ENCODE measurements at places on chromosomes 3 and 15. TPM values are rescaled to one million over a fixed set of nuclear protein-coding genes. Genes with fewer than 3 reads are reported as not detected.
A peak's percentile ranks its signal among the peaks of the same experiment; 100 is the strongest.

Gene CFAP100
- total RNA-seq: not detected

Gene PDCD7
- 25.6 TPM for total RNA-seq

Gene BDH1
- 14.1 TPM for total RNA-seq

Gene IQCB1
- 16.6 TPM for total RNA-seq

Gene ZNF80
- not detected for total RNA-seq

Gene KLHL40
- total RNA-seq: not detected

Gene LRTM1
- total RNA-seq: not detected

Gene PTX3
- 24.4 TPM for total RNA-seq

Gene C3orf49
- not detected for total RNA-seq

DNA sequence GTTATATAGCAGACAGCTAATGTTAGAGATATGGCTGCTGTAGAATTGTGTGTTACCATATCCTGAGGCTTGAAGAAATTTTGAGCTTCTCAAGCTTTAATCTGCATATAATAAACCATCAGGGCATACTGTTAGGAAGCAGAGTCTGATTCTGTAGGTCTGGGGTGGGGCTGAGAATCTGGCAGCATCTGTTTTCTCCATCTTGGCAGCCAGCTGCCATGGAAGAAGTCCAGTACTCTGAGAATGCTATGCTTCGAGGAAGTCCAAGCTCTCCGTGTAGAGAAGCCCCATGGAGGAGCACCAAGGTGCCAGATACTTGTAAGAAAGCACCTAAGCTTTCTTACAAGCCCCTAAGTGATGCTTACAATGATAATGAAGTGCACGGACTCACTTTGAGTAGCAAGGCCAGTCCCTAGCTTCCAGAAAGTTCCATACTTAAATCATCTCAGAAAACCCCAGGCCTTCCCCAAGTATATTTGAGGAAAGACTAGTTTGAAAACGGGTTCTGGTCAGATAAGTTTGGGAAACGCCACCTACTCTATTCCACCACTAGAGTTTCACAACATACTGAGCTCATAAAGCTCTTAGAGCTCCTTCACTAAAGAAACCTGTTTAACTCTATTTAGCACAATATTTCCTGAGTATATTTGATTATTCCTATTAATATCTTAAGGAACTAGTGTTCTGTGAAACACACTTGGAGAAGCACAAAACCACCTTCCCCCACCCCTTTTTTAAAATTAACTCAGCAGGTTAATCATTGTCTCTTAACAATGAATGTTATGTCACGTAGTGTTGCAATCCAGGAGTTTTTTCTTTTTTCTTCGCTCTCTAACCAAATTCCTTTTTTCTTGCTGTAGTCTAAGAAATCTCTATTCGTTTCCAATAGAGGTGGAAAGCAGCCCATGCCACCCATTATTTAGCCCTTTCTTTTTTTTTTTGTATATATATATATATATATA, 59.9 kb upstream of the RASGRP1 start:
- peak; percentile 69 for DNase-seq

GRCh38 chr15:49155834-49156627, 632 bp upstream of the COPS2 start:
- no peak for DNase-seq

DNA sequence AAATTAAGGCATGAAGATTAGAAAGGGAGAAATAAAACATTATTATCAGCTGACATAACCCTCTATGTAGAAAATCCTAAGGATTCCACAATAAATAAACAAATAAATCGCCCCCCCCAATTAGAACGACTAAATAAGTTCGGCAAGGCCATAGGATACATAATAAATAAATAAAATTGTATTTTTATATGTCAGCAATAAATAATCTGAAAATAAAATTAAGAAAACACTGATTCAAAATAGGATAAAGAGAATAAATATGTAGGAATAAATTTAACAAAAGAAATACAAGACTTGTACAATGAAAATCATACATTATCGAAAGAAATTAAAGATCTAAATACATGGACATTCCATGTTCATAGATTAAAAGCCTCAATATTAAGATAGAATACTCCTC, 5.1 kb downstream of the TTC23 start:
- no peak for DNase-seq

DNA sequence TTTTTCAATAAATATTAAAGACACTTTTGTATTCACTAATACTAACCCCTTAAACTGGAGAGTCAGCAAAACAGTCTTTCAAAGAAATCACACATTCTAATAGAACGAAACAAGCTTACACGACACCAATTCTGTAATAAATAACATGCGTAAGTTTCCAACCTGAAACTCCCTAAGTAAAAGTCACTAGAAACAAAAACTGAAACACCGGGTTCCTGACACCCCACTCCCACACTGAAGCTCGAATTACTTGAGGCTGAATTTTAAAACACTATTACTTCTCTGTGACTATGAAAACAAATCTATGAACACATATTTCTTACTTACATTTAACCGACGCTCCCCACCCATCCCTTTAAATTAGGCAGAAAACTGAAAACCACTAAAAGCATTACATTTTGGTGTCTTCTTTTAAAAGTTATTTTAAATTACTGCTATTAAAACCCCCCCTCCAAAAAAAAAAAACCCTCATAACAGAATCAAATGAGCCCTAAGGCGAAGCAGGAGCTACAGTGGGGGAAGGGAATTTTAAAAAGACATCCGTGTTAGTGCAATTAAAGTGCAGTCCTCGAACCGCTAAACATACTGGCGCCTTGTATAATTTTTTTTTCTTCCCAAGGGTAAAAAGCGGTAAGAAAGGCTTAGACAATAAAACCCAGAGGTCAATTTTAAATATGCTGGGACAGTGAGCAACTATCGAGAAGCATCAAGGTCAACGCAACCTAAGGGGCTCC, 878 bp downstream of the SPPL2A start:
- no peak for DNase-seq

- DNase-seq: peak; percentile 92
These were observed 408.9 kb upstream of the THBS1 start for GRCh38 chr15:39171944-39172368.

- DNase-seq: no peak
These were observed 184.6 kb downstream of the C3orf38 start for GRCh38 chr3:88334187-88334868.

- DNase-seq: no peak
These were observed 20.8 kb upstream of the DENND4A start for GRCh38 chr15:65812916-65813315.

GRCh38 chr3:142267269-142267668, 41.9 kb upstream of the GK5 start:
- DNase-seq: no peak

DNA sequence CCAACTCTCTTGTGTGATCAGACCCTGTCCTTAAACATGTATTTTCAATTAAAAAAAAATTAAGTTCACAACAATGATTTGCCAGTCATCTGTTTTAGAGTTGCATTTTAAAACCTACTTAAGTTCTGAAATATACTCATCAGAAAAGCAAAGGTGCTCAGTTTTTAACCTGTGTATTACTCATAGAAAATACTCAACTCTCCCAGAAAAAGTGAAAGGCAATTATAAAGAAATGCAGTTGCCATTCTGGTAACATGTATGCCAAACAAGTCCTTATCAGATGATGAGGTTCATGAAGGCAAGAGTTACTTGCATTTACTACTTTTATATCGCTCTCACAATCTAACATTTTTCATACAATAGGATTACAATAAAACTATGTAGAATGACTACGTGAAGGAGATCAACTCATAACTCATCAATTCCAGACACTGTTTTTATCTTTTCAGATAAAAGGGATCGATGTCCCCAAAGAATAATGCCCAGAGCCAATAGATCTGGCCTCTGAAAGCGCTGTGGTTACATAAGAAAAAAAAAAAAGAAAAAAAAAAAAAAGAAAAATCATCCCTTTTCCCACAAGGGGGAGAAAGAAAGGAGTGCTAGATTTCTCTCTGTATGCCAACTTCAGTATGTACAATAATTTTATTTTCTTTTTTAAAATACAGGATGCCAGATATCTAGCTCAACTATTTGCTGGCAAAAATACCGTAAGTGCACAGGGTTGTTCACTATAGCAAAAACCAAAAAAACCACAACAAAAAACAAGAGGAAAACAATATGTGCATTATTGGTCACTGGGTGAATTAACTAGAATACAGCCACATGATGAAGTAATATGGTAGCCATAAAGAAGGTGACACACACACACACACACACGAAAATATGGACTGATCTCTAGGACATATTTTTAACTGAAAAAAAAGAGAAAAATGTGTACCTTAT, 137.4 kb downstream of the NR1I2 start:
- no peak for DNase-seq

DNA sequence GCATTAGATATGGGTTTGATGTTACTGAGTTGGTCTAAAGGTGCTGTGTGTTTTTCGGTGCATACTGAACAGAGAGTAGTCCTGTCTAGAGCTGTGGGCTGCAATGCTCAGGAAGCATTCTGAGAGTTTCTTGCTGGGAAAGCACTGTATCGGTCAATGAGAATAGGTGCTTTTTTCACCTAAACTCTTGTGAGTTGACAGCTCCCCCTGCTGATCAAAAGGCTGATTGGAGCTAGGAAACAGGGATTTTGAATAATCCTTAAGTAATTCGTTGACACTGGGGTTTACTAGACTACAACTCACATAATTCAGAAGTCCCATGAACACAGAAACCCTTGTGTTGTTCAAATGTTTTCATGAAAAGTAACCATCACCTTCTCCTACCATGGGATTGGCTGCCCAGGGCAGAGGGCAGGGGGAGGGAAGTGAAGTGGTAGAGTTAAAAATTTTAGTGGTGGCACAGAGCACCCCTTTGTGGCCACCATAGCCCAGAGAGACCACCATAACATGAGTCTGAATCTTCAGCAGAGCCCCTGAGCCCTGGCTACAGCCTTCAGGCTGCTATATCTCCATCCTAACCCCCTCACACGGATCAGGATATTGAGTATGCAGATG, 13.0 kb upstream of the MANF start:
- peak; percentile 29 for DNase-seq

GRCh38 chr3:24048843-24049242, 103.8 kb downstream of the NR1D2 start:
- no peak for DNase-seq

DNA sequence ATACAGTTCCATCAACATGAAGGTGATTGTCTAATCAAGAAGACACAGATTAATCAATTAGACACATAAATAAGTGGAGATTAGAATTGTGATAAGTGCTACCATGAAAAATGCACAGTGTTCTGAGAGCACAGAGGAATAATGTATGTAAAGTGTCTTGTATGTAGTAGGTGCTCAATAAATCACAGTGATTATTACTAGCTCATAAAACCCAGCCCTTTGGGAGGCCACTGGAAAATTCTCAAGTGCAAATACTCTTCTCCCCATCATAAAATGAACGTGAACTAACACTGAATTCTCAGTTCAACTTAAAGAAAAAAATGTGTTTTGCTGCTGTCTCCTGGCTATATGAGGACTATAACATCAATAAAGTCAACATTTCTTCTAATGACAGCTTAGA, 368.2 kb downstream of the FOXP1 start:
- no peak for DNase-seq

- DNase-seq: no peak
These were observed 202.8 kb downstream of the TP63 start for GRCh38 chr3:189833996-189834395.

GRCh38 chr3:13896473-13897154, 16.7 kb upstream of the WNT7A start:
- no peak for DNase-seq

DNA sequence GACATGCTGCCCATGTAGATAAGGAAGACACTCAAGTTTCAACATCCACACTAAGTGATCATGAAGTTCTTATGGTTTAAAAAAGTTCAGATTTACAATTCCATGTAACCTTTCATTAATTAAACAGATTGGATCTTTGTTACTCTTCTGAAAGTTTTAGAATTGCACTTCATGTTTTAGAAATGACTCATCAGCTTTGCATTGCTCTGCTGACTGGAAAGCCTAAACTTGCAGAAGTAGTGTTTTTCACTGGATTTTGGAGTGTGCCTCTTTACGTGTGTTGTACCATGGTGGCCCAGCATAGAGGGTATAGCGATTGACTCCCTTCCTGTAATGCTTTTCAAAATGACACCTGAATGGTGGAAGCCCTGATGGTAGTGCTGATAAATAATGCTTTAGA, 157.9 kb downstream of the BBX start:
- DNase-seq: no peak

DNA sequence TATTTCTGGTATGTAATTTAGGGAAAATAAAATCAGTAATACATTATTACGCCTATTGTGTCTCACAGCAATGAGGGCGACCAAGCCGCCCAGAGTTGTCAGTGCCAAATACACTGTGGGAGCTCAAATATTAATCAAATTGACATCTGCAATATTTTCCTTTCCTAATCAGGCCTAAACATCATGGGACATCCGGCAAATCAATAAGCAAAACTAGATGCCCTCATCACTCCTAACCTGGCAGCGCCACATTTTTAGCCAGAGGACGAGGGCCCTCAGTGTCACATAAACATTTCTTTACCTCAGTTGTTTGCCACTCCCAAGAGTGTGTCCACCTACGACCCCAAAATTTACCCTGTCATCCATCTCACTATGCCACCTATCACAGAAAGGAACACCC, 64.1 kb downstream of the WDR72 start:
- DNase-seq: no peak

GRCh38 chr3:129831503-129831902, 62.0 kb downstream of the TMCC1 start:
- no peak for DNase-seq

DNA sequence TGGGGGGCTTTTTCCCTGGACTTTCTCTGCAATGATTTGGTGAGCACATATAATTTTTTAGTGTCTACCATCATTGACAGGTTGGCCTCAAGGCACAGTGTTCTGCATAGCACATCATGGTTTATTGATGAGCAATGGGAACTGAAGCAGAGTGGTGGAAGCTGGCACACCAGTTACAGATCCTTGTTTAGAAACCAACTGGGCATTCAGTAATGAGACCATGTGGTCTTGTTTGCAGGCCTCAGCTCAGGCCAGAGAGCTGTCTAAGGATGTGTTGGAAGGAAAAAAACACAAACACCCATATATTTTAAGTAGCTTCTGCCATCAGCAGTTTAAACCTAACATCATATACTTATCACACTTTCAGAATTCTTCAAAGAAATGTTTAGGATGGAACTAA, 610.6 kb downstream of the ROBO1 start:
- no peak for DNase-seq

DNA sequence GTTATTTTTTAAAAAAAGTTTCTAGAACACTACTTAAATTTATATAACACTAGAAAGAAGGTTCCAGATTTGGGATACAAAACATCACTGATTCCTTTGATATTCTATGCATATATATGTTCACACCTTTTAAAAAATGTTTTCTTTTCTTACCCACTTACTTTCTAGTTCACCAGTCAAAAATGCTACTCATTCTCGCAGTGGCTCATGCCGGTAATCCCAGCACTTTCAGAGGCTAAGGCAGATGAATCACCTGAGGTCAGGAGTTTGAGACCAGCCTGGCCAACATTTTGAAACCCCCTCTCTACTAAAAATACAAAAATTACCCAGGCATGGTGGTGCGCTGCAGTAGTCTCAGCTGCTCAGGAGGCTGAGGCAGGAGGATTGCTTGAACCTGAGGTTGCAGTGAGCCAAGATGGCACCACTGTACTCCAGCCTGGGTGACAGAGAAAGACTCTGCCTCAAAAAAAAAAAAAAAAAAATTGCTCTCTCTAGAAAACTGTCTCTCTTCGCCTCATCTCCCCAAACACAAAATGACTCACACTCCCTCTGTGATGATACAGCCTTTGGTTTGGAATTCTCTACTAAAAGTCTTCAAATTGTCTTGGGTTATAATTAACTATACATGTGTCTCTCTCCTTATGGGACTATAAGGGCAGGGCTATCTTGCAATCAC, 52.6 kb upstream of the TGFBR2 start:
- DNase-seq: no peak

GRCh38 chr3:171606151-171606751, 146.0 kb upstream of the TNIK start:
- DNase-seq: no peak

Measured in kidney epithelial cell (primary cell).